ENCODE measurements at places on chromosomes 3 and 15.

- DNase-seq = no peak
These were observed 180.6 kb downstream of the FAM43A start for GRCh38 chr3:194866236-194866635.

GRCh38 chr3:44337248-44337785, 1.2 kb upstream of the TCAIM start:
- no peak for DNase-seq

DNA sequence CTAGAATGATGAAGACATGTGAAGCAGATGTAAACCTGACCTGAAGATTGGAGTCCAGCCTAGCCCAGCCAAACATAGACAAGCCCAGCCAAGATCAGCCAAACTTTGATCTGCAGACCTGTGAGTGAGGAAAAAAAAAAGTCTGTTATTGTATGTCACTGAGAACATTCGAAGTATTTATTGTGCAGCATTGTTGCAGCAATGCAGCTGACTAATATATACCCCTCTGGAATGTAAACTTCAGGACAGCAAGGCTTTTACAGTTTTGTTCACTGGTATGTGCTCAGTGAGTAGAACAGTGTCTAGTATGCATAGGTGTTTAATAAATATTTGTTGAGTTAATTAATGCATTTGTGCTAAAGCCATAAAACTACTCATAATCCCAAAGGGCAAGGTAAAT, 23.4 kb downstream of the TMEM202 start:
- DNase-seq = no peak

- no peak for DNase-seq
These were observed 185.6 kb upstream of the SYNPR start for GRCh38 chr3:63092515-63092914.
